ENCODE measurements at places on chromosomes 6 and 20.

DNA sequence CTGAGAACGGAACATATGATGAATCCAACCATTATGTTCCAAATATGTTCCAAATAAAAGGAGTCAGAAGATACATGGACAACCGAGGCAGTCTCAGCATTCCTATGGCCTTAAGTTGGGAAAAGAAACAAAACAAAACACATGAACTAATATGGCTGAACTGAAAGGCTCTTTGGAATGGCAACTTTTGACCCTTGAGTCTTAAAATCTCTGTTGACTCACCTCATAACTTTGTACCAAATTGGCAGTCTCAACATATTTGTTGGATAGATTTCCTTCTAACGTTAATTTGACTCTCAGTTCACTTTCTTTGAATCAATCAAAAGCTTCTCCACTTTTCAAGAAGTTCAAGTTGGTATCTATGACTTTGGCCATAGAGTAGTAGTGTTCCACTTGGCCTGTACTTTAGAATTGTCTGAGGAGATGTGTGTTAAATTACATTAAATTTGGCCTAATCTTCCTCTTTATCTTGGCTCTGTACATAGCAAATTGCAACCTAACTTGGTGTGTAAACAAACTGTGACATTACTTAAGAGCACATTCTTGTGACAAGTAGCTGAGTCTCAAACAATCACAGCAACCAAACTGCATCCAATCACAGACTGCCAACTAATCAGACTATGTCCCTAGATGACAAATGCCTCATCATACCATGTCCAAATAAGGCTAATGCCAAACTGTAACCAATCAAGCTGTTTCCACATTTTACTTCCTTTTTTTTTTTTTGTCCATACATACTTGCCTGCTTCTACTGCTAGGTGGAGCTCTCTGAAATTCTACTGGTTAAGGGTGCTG lies 208.8 kb downstream of the BMP2 start:
- no peak for DNase-seq

- DNase-seq = no peak
Observed at GRCh38 chr6:33723371-33724085, 12.0 kb upstream of the UQCC2 start.

- no peak for DNase-seq
Observed at GRCh38 chr6:130587778-130588520, 222.1 kb downstream of the TMEM200A start.

- DNase-seq = no peak
Observed at GRCh38 chr20:53734006-53734688, 140.5 kb upstream of the ZNF217 start.

DNA sequence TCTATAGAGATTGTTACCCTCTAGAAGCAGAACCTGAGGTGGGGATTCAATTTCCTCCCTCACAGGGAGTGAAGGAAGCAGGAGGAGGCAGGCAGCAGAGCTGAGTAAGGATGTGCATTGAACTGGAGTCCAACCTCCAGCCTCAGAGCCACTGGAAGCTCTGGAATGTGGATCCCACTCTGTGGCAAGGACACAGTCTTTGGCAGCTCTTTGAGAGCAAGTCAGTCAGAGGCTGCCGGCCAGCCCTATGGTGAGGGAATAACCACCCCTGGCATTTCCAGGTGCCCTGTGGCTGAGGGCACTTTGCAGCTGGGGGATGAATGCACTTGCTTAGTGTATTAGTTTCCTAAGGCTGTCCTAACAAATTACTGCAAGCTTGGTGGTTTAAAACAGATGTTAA lies 37.2 kb downstream of the EBF4 start:
- DNase-seq = no peak

DNA sequence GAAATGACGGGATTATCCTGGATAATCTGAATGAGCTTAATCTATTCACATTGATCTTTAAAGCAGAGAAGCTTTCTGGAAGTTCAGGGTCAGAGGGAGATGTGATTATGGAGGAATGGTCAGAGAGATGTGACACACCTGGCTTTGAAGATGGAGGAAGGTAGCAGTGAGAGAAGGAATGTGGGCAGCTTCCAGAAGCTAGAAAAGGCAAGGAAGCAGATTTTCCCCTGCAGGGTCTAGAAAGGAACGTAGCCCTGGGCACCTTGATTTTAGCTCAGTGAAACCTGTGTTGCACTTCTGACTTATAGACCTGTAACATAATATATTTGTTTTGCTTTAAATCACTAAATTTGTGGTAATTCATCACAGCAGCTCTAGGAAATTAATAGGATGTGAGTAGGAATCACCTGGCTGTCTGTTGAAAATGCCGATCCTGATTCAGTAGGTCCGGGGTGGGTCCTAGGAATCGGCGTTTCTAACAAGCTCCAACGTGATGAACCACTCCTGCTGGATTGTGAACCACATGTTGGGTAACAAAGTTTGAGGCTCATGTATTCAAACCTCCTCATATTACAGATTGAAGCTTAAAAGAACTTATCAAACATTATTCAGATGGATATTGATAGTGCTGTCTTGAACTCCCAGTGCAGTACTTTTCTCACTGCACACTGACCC lies 157.0 kb downstream of the GJA1 start:
- DNase-seq = no peak

- DNase-seq = no peak
Observed at GRCh38 chr20:8386991-8387390, 254.9 kb downstream of the PLCB1 start.

GRCh38 chr20:58227391-58228102 lies 906 bp downstream of the ANKRD60 start:
- no peak for DNase-seq

GRCh38 chr20:36875702-36876472 lies at the start of gene TLDC2:
TSS of gene TLDC2 (plus strand) at chr20:36876138. CDS start at chr20:36876175, 37 bp downstream.
- no peak for DNase-seq

DNA sequence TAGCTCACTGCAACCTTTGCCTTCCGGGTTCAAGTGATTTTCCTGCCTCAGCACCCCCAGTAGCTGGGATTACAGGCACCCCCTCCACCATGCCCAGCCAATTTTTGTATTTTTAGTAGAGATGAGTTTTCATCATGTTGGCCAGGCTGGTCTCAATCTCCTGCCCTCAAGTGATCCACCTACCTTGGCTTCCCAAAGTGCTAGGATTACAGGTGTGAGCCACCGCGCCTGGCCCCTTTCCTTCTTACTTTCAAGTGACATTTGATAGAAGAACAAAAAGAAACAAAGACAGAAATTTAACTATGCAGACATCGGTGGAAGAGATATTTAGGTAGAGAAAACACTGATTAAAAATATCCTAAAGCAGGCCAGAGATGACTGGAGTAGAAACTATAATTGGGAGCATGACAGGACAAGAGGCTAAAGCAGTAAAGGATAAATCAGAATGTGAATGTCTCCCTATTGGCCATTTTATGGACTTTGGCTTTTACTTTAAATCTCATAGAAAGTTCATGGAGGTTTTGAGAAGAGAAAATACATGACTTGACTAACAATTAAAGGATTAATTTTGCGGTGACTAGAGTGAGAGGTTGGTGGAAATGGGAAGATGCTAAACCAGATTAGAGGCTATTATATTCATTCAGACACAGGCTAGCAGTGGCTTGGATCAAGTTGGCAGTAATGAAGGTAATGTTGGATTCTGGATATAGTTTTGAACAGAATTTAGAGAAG lies 2.2 kb upstream of the EYS start:
- DNase-seq = no peak

Measured in activated T-cell treated with anti-CD3 and anti-CD28 coated beads, Interleukin-2, amount 50 U/mL, for 24 hours (primary cell).